ENCODE measurements at places on chromosomes 5 and 9.

DNA sequence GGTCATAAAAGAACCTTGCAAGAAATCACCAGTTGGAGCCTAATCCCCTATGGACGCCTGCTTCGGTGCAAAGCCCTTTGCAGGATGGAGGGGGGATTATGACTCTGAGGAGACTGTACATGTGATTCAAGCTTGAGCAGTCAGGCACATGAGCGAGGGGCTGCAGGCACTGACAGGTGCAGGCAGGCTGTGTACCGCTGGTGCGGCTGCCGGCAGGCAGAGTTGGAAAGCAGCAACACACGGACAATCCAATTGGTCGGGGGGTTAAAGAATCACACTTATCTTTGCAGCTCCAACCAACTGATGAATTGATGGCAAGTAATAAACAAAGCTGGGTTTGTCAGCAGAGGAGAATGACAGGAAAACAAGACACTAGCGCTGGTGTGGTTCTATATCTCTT, 5.7 kb downstream of the WHRN start:
- DNase-seq = no peak

DNA sequence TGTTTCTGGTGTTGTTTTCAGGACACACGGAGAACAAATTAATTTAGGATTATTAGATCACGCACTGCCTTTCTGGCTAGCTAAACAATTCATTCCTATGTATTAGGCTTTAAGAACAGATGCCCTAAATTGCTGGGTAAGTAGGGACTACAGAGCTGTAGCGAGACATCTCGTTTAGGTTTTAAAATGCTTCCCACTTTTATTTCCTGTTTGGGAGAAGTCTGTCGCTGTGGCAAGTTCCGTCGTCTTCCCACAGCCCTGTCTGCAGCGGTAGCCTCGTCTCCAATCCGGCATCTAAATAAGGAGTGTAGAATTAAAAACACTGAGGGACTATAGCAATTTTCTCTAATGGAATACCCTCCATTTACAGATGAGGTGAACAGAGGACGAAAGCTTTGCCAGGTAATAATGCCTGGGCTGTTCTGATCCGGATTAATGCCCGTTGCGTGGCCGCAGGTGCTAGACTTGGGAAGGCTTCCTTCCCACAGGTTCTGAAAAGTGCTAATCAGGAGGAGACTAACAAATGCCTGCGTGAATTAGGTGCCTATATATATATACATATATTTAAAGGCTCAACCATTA, 1.3 kb upstream of the TRIM36 start:
- no peak for DNase-seq

- DNase-seq = no peak
Observed at GRCh38 chr5:97364731-97365130, 181.7 kb upstream of the RIOK2 start.

- no peak for DNase-seq
Observed at GRCh38 chr9:125472926-125473701, 211.5 kb downstream of the GAPVD1 start.

DNA sequence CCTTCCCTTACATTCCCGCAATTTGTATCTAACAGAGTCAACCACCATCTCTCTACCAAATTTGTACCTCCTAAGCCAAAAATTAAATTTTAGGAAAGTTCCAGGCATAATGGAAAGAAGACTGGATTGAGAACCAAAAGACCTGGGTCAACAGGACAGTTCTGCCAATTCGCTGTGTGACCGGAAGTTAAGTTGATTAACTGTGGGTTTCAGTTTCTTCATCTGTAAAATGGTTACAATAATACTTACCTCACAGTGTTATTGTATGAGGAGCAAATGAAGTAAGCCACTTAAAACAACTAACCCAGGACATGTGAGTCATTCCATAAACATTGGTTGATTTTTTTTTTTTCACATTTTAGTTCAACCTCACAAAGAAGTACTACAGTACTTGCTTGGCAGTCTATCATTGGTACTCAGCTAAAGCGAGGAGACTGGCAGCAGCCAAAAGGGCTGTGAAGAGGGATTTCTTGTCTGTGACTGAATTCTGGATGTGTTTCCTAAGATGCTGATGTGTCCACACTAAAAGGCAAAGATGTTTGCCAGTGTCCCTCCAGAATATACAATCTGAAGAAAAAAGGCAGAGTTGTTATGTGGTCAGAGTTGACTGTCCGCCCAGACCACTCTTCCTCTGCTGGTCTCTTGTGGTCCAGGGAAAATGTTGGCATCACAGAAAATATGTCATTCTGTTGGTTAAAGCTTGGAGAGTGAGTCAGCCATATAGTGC, 198.6 kb downstream of the TLE1 start:
- no peak for DNase-seq

GRCh38 chr5:37133939-37134338, 115.2 kb downstream of the CPLANE1 start:
- DNase-seq = no peak

DNA sequence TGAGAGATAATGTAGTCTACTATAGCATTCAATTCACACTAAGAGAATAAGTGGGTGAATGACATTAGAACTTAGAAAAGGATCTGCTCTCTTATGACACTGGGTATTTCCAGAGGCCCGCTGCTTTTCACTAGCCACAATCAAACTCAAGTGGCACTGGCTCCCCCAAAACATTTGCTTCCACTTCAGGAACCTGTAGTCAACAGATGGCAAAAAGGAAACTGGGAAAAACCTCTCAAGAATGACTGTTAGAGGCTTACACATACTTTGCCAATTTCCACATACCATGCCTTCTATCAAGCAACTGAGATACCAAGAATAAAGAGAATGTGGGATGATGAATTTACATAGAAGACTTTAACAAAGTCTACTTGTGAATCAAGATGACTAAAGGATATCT, 11.2 kb downstream of the POC5 start:
- DNase-seq = no peak

DNA sequence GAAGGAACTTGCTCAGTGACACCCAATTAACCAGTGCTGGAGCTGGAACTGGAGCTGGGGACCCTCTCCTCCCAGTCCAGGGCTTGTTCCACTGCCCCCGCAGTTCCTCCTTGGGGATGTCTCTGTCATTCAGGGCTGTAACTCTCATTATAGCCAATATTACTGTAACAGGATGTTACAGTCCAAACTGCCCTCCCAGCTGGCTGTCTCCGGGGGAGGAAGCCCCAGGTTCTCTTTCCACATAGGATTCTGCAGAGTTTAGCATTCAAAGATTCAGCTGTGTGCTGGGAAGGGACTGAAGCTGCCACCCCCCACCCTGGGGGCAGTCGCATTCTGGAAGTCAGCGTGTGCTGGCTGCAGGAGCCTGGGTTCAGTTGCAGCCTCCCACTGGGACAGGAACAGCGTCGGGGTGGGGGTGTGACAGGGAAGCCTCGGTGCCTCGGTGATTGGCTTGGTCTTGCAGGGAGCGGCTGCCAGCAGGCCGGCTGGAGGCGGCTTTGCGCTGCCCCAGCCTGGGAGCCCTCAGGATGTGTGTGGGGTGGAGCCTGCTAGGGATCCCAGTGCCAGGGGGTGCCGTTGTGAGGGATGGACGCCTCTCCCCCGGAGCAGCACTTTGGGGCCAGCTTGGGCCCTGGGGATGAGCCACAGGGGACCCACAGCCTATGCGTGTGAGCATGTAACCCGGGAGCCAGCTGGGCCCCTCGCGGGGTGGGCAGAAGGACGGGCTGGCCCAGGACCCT, 101.1 kb downstream of the RGS3 start:
- DNase-seq = no peak

GRCh38 chr9:128072144-128073021, 4.4 kb downstream of the SLC25A25 start:
- peak; percentile 84 for DNase-seq

DNA sequence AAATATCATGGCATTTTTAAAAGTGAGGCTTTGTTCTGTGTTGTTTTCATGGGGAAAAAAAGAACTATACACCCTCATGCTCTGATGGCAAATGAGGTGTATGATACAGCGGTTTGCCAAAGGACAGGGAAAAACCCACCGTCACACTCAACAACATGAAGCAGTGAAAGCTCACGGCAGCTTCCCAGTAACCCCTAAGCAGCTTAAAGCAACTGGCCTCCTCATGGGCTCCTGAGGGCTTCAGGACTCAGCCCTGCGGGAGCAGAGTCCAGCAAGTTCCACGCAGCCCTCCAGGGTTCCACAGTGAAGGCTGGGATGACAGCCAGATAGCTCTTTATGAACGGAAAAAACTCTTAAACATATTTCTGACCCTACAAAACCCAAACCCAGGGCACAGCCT, 12.9 kb downstream of the BARHL1 start:
- DNase-seq = no peak

DNA sequence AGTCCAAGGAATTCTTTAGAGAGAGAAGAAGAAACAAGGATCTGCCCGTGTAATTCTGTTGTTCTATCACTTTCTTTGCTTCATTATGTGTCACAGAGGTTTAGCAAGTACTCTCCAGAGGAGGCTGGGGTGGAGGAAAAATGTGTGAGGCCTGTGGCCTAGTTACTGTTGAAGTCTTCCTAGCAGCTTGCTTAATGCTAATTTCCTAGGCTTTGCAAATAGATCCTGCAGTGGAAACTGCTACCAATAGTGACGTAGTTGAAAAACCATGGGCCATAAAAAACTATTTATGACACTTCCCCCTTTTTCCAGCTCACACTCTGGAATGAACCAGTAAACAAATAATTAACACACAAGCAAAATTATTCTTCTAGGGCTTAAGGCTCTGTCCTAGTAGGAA, 27.0 kb upstream of the C9orf72 start:
- DNase-seq = peak; percentile 36

DNA sequence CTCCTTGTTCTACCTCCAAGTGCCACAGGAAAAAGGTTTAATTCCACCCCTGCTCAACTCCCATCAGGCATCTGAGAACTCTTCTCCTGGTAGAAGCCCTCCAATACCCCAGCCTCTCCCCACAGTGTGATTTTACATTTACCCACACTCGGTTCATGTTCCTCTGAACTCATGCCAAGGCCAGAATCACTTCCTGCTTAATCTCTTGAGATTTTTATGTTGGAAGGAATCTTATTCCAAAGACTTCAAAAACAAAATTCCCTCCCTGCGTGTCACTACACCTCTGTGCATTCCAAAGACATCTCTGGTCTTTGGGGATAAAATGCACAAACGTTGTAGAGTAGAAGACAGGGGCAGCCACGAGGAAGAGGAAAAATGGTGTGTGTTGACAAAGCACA, 186.8 kb downstream of the ACTL7B start:
- DNase-seq = no peak

DNA sequence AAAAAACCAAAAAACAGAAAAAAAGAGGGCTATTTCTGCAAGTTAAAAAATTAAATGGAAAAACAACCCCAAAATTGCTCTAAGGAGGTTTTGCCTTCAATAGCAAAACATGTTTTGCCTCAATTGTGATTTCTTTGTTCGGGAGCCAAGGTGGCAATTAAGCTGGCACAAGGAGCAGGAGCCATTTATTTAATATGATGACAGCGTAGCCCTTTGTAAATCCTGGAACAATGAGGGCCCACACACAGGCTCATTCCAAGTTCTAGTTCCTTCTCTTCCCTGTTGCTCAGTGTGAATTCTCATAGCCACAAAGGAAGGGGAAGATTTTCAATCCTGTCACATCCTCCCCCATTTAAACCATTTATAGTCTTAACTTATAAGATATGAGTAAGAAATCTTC, 353.2 kb downstream of the PDE4D start:
- no peak for DNase-seq

DNA sequence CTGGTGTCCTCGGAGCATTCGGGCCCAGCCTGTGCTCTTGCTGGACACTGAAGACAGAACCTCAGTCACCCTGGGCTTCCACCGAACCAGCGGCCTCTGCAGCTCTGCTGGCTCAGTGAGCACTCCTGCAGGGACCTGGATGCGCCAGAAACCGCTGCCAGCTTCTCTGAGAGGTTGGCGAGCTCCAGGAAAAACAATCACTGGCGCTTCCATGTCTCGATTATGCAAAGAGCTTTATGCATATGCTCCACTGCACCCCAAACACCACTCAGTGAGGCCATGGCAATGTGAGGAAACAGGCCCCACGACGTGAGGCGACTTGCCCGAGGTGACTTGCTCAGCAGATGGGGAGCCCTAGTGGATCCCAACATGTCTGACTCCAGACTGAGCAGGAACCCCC, 11.0 kb downstream of the PRDM12 start:
- no peak for DNase-seq

- DNase-seq = no peak
Observed at GRCh38 chr5:80963521-80963895, 3.3 kb downstream of the RASGRF2 start.

Measured in common myeloid progenitor, CD34-positive (primary cell).